ENCODE measurements at places on chromosomes 4 and X.

GRCh38 chrX:42128587-42128986, 205.2 kb upstream of the CASK start:
- H3K4me1 ChIP-seq: no peaks in the 10 kb centered on the region
- no peak overlapping the region for H3K27ac ChIP-seq
- no peak for DNase-seq
- no peak overlapping the region for H3K4me3 ChIP-seq
- no peaks in the 10 kb centered on the region for H3K36me3 ChIP-seq

DNA sequence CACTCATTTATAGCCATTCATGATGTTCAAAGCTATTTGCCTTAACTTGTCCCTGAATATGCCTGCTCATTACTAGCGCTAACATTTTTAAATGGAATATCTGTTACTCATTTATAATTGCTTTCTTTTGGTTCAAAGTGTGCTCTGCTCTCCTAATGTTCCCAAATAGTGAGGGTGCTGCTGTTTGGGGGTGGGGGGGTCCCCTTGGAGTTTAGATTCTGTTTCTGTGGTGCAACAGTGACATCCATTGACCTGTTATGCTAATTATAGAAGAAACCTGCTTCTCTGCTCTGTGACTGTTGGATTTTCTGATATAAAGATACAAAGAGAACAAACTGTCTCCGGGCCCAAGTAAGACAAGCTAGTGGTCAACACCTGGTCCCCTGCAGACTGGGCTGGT, 222.4 kb downstream of the SHROOM3 start:
- H3K4me1 ChIP-seq: no peaks in the 10 kb centered on the region
- no peaks in the 10 kb centered on the region for H3K36me3 ChIP-seq
- no peaks in the 10 kb centered on the region for H3K27me3 ChIP-seq

DNA sequence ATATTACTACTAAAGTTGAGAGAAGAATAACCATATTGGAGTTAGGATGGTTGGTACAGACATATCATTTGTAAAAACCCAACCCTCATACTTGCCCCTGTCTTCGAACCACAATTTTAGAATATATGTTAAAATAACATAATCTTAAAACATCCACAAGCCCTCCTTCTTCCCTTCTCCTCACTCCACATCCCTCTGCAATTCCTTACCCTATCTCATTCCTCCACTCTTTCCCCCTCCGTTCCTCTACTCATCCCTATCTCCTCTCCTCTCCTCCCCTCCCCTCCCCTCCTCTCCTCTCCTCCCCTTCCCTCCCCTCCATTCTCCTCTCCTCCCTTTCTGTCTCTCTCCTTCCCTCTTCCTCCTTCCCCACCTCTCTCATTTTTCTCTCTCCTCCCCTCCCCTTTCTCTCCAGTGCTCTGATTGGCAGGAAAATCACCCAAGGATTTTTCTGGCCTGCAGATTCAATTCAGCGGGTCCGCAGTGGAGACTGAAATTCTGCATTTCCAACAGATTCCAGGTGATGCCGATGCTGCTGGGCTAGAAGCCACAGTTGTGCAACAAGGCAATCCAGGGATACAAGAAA, 17.4 kb upstream of the ODAM start:
- no peak overlapping the region for H3K4me3 ChIP-seq
- H3K27me3 ChIP-seq: no peaks in the 10 kb centered on the region
- no peak for DNase-seq
- no peak overlapping the region for H3K27ac ChIP-seq
- no peaks in the 10 kb centered on the region for H3K36me3 ChIP-seq

- no peaks in the 10 kb centered on the region for H3K27me3 ChIP-seq
- DNase-seq: no peak
- no peaks in the 10 kb centered on the region for H3K4me1 ChIP-seq
- no peak overlapping the region for H3K27ac ChIP-seq
- H3K4me3 ChIP-seq: no peak overlapping the region
Measured at GRCh38 chrX:37942170-37942569, 64.2 kb upstream of the SYTL5 start.

- no peaks in the 10 kb centered on the region for H3K4me1 ChIP-seq
- DNase-seq: no peak
- H3K4me3 ChIP-seq: no peak overlapping the region
- no peaks in the 10 kb centered on the region for H3K36me3 ChIP-seq
Measured at GRCh38 chrX:25853002-25853479, 285.1 kb upstream of the MAGEB18 start.

DNA sequence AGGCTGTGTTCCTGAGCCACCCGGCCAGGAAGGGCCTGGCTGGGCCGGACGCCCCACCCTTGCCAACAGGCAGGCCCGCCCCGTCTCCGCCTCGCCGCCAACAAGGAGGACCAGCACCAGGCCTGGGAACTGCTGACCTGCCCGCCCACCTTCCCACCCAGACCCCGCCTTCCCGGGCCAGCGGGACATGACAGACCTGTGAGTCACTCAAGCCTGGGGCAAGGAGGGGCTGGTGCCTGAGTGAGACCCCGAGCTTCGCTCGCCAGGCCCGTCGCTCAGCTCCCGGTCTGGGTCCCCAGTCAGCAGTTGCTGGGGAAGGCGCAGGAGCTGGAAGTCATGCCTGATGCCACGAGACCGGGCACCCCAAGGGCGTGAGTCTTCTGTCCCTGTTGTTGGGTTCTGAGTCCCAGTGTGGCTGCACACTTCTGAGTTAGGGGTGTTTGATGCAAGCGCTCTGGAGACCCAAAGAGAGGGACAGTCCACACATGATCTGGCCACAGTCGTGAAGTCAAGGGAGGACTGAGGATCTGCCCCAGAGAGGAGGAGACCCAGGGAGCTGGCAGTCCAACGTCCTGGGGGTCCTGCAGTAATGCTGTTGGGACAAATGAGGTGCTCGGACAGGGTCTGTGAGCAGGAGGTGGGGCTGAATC, at the start of gene DNASE1L1:
TSS of gene DNASE1L1 (minus strand) at position 33 of the 650 bp plus-strand sequence. CDS start 3,686 bp downstream, outside the sequence.
- no peaks in the 10 kb centered on the region for H3K27me3 ChIP-seq
- peak within 1 kb of the TSS; percentile 52 for H3K27ac ChIP-seq
- peak within 1 kb of the TSS; percentile 53 for H3K4me3 ChIP-seq
- H3K36me3 ChIP-seq: 0 out of 3 replicates have a peak, but pooled peaks cover 4% of the 10 kb centered on the region
- H3K4me1 ChIP-seq: peaks cover 25% of the 10 kb centered on the region
- DNase-seq: peak; percentile 83

- H3K27me3 ChIP-seq: no peaks in the 10 kb centered on the region
- no peaks in the 10 kb centered on the region for H3K4me1 ChIP-seq
- H3K36me3 ChIP-seq: no peaks in the 10 kb centered on the region
- no peak overlapping the region for H3K4me3 ChIP-seq
- H3K27ac ChIP-seq: no peak overlapping the region
Measured at GRCh38 chrX:95441836-95442235, 1242.8 kb upstream of the DIAPH2 start.

DNA sequence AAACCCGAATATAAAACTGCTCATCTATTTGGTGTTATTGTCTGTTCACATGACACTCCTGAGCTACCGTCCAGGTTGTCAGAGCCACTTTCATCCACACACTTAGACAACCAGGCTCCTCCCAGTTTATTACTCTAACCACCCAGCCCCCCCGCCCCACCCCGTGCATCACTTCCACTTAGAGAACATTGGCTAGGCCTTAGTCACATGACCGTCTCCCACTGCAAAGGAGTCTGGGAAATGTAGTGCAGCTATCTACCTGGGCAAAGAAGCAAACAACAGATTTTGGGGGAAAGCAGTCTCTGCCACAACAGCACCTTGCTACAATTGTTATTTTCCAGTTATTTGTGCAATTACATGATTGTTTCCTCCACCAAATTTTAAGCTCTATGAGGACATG, 57.6 kb upstream of the RBPJ start:
- no peak for DNase-seq
- H3K36me3 ChIP-seq: no peaks in the 10 kb centered on the region
- no peaks in the 10 kb centered on the region for H3K4me1 ChIP-seq
- H3K4me3 ChIP-seq: no peak overlapping the region

DNA sequence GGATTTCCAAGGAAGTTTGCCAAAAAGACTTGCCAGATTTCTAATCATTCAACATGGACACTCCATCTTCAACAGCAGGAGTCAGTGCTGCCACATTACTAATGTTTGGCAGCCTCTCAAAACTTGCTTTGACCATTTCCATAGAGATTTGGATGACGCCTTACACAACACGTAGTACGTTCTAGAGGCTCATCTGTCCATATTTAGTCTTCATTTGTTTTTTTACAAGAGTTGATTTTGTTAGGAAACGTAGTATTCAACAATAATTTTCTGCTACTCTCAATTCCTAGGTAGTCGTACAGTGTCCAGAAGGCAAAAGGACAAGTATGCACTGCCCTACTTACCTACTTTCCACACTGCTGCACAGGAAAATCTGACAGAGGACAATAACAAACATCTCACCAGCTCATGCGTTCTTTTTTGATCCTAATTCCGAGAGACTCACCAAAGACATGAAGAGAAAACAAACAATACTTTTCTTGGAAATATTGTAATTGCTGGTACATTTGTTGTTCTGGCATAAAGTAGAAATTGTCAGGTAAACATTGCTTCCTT, 117.3 kb downstream of the SNCA start:
- H3K27me3 ChIP-seq: no peaks in the 10 kb centered on the region
- no peak for DNase-seq
- no peak overlapping the region for H3K4me3 ChIP-seq
- no peaks in the 10 kb centered on the region for H3K4me1 ChIP-seq

DNA sequence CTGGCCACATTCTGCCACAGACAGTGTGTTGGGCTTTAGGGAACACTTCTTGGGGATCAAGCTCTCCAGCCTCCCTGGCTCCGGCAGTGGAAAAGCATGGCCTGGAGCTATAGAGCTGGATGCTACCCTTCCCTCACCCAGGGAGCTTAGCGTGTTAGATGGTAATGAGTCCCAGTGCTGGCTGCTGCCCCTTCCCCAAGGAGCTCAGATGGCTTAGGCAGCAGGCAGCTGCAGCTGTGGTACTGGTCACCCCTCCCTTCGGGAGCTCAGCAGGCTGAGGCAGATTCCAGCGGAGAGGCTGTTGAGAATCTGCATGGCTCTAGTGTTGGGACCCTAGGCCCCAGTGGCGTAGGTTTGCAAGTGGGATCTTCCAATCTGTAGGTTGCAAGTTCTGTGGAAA, 19.5 kb downstream of the TMEM144 start:
- no peak overlapping the region for H3K4me3 ChIP-seq
- peaks cover 2% of the 10 kb centered on the region for H3K36me3 ChIP-seq
- no peaks in the 10 kb centered on the region for H3K27me3 ChIP-seq

DNA sequence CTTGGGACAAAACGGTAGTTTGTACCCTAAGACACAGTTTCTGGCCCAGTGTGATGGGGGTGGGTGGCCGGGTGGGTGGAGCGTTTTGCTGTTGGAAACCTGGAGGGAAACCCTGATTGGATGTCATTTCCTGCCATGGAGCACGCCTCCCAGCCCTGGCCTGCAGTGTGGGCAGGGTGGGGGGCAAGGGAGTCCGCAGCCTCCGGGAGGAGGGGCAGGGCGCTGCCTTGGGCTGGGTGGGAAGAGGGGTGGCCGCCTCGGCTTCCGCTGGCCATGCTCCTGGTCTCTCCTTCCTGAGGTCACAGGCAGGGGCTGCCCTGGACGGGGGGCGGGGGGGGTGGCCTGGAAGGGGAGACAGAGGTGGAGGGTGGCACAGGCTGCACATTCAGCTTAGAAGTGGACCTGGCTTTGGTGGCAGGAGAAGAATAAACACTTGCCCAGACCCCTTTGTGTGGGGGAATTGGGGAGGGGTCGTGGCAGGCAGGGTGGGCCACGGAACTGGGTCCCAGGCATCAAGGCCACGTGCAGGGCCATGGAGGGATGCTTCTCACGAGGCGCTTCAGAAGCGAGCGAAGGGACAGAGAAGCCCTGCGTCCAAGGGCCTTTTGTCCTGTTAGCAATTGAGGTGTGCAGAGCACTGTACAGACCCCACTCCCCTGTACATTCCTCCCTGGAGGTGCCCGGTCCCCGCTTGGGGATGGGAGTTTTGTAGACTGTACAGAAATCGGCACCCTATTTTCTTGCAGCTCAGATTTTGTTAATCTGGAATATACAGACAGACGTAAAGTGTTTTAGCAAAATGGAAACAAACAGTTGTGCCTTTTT, 6.2 kb downstream of the NAT8L start:
- H3K36me3 ChIP-seq: no peaks in the 10 kb centered on the region
- H3K4me3 ChIP-seq: no peak overlapping the region
- no peak for DNase-seq
- no peak overlapping the region for H3K27ac ChIP-seq

- H3K4me3 ChIP-seq: no peak overlapping the region
- no peak overlapping the region for H3K27ac ChIP-seq
- no peaks in the 10 kb centered on the region for H3K27me3 ChIP-seq
- peaks cover 36% of the 10 kb centered on the region for H3K4me1 ChIP-seq
Measured at GRCh38 chr4:47703008-47703407, 134.9 kb downstream of the CORIN start.

- H3K36me3 ChIP-seq: no peaks in the 10 kb centered on the region
- H3K4me3 ChIP-seq: peak overlapping the region; percentile 60
- no peaks in the 10 kb centered on the region for H3K27me3 ChIP-seq
- DNase-seq: no peak
Measured at GRCh38 chrX:153685751-153686696, 1.7 kb upstream of the SLC6A8 start.

- H3K27ac ChIP-seq: no peak overlapping the region
- H3K4me3 ChIP-seq: no peak overlapping the region
- H3K4me1 ChIP-seq: peaks cover 8% of the 10 kb centered on the region
- H3K27me3 ChIP-seq: no peaks in the 10 kb centered on the region
Measured at GRCh38 chrX:150841456-150842197, 56.8 kb downstream of the CD99L2 start.

DNA sequence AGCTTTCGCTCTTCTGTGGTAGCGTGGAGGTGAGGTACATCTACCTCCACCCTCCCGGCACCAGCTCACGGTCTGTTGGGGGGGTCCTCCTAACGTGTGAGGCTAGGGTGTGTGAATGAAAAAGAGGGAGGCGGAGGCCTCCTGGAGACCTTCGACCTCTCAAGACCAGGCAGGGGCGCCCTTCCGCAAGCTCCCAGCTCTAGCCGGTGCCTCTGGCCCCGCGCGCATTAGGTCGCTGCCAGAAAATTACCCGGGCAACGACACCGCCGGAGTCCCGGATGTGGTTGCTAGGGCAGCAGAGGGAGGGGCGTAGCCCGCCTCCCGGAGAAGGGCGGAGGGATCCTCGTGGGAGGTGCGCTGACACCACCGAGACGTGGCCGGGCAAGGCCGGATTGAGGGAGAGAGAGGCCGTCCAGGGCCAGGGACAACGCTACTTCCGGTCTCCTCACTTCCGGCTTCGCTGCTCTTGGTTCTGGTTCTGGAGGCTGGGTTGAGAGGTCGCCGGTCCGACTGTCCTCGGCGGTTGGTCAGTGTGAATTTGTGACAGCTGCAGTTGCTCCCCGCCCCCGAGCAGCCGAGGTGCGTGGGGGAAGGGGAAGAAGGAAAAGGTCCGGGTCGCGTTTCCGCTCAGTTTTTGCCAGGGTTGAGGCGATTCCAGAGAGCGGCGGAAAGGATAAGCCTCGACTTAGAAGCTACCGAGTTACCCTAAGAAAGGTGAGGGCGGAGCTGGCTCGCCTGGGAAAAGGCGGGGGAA, at the start of the genes ARFIP1 and TIGD4:
TSS of gene ARFIP1 (plus strand) at position 442 of the 754 bp plus-strand sequence. CDS start 49,680 bp downstream, outside the sequence.
TSS of gene TIGD4 (minus strand) at position 218 of the 754 bp plus-strand sequence. CDS start 8,726 bp downstream, outside the sequence.
- H3K4me1 ChIP-seq: peaks cover 36% of the 10 kb centered on the region
- peak within 1 kb of the TSS; percentile 64 for H3K4me3 ChIP-seq
- peak; percentile 95 for DNase-seq
- H3K27me3 ChIP-seq: no peaks in the 10 kb centered on the region
- H3K36me3 ChIP-seq: no peaks in the 10 kb centered on the region
- peak within 1 kb of the TSS; percentile 75 for H3K27ac ChIP-seq

GRCh38 chr4:142386449-142386848, 459.7 kb downstream of the INPP4B start:
- no peaks in the 10 kb centered on the region for H3K27me3 ChIP-seq
- H3K27ac ChIP-seq: no peak overlapping the region
- no peak overlapping the region for H3K4me3 ChIP-seq
- H3K36me3 ChIP-seq: no peaks in the 10 kb centered on the region
- H3K4me1 ChIP-seq: no peaks in the 10 kb centered on the region

- no peak overlapping the region for H3K4me3 ChIP-seq
- no peak overlapping the region for H3K27ac ChIP-seq
- no peak for DNase-seq
- no peaks in the 10 kb centered on the region for H3K27me3 ChIP-seq
Measured at GRCh38 chrX:100593581-100593980, 8.8 kb downstream of the TNMD start.
